ENCODE measurements at places on chromosomes 2 and 18.

DNA sequence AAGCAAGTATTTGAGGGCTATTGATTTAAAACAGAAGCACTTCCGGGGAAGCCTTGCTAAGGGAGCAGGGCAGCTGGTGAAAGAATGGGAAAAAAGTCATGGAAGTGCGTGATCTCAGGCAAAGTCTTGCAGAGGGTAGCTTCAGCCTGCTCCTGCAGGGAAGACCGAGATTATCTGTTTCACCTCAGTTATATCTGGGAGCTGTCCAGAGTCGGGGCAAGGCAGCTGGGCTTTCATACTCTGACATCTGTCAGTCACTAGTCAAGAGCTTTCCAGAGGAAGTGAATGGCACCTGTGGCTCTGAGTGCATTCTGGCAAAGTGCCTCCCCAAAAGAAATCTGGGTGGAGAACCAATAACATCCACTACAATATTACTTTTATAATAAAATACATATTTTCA is 8.7 kb downstream of the NXPH2 start:
- no peak for DNase-seq

DNA sequence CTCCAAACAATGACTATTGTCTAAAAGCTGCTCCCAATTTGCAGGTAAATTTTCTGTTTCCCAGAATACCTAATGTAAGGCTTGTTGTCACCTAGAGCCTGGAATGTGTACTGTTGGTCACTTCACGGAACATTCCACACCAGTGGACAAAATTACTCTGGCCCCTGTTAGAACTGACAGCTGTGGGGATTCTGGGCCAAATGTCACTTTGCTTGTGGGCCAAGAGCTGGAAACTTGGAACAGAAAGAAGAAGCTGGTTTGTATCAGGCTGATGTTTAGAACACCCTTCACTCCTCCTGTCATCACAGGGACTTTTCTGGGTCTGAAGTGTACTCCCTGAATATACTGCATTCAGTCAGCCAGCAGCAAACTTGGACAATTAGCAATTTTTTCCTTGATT is 495.6 kb upstream of the SYT4 start:
- DNase-seq = no peak

GRCh38 chr2:200695191-200695590 is 109.4 kb downstream of the AOX1 start:
- DNase-seq = no peak

DNA sequence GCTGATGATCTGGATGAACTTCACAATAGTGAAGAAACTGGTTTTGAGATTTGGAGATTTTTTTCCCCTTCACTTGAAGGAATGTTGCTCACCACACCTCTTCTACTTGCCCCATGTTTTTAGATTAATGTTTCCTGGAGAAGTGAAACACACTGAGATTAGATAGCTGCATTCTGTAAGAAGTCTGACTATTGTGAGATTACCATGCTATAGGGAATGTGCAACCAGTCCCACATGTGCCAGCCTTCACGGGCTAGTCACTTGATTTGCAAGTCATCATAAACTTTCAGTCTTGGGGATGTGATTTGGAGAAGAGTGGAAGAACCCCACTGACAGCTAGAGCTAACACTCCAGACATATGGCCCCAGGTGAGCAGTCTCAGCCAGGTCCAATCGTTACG is 7.4 kb upstream of the CCNYL1 start:
- DNase-seq = no peak

DNA sequence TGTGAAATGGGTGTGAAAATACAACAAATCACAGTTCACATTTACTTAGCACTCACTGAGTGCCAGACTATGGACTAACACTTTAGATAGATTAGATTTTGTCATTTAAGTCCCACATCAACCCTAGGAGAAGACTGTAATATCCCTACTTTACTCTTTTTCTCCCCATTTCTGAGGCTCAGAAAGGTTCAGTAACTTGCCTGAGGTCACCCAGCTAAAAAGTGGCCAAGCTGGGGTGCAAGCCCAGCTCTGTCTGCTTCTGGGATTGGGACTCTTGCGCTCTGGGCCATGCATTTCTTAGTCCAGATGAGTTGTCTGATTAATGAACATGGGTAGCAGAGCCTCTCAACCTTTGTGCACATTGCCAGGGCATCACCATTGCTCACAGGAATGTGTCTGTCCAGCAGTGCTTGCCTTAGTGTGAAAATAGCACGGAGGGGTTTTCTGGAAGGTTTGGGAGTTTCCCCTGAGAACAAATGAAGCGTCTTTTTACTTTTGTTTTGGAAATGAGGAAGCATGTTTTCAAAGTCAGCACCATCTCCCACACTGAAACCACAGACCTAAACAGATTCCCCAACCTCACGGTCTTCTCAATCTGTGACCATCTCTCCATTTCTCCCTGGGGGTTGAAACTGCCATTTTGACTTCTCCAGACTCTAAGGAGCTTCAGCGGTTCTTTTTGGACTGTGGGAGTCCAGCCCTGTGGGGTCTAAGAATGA is 31.9 kb downstream of the NRP2 start:
- DNase-seq = no peak

- no peak for DNase-seq
Measured at GRCh38 chr2:26847307-26847654, 651 bp upstream of the DPYSL5 start.

GRCh38 chr18:31553800-31554199 is 37.9 kb upstream of the TTR start:
- DNase-seq = no peak

- DNase-seq = no peak
Measured at GRCh38 chr2:68371581-68371980, 6.5 kb downstream of the PLEK start.

- no peak for DNase-seq
Measured at GRCh38 chr2:164655750-164656149, 34.5 kb upstream of the GRB14 start.

- no peak for DNase-seq
Measured at GRCh38 chr2:31324016-31324633, 90.2 kb downstream of the EHD3 start.

- DNase-seq = no peak
Measured at GRCh38 chr18:55083461-55083860, 124.2 kb upstream of the CCDC68 start.

DNA sequence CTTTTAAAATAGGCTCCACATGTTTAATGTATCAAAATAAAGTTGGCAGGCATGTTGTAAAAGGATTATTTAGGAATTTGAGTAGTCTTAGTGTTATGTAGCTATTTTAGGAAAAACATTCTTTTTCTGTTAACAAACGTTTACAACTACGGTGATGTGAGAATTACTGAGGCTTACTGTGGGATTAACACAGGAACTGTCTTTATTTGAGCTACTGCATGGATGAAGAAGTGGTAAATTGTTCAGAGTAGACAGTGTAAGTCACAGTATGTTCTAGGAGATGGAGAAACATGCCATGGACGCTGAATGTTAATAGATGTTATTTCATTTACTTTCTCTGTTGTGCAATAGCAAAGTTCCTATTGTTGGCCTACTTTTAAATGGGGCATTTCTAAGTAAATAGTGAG is 1.6 kb downstream of the PPM1B start:
- no peak for DNase-seq

- no peak for DNase-seq
Measured at GRCh38 chr2:226410247-226410835, 389.3 kb downstream of the IRS1 start.

All from WTC11 (cell line).